ENCODE measurements at places on chromosomes 6 and 20.

- DNase-seq, result no peak
Observed at GRCh38 chr20:62844182-62844581, 17.4 kb downstream of the TCFL5 start.

DNA sequence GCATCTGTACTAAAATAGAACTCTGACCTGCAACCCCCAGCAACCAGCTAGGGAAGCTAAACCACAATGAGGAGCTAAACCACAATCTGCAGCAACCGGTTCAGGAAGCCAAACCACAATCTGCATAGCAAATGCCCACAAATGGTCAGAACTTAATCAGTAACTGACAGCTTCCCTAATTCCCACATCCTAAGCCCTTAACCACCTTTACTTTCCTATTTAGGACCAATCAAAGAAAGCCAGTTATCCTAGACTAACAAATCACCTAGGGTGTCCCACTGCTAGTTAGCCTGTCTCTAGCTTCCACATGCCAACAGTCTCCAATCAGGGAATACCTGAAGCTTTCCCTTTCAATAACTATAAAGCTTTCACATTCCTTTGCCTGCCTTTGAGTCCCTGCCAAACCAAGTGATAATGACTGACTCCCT, 424.6 kb upstream of the PTCHD4 start:
- no peak for DNase-seq

DNA sequence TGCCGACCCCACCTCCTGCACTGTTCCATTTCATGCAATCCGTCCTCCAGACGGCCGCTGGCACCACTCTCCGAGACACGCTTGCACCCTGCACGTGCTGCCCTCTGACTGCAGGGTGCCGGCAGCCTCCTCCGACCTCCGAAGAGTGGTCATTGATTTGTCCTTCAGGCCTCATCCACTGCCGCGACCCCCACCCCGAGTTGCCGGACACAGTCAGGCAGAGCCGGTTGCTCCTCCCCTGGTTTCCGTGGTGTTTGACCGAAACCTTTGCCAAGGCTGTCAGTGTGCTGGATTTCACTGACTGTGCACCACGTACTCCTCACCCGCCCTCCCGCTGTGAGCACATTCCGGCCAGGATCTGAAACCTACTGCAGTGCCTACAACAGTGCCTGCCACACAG, 156.4 kb upstream of the PDE10A start:
- no peak for DNase-seq

DNA sequence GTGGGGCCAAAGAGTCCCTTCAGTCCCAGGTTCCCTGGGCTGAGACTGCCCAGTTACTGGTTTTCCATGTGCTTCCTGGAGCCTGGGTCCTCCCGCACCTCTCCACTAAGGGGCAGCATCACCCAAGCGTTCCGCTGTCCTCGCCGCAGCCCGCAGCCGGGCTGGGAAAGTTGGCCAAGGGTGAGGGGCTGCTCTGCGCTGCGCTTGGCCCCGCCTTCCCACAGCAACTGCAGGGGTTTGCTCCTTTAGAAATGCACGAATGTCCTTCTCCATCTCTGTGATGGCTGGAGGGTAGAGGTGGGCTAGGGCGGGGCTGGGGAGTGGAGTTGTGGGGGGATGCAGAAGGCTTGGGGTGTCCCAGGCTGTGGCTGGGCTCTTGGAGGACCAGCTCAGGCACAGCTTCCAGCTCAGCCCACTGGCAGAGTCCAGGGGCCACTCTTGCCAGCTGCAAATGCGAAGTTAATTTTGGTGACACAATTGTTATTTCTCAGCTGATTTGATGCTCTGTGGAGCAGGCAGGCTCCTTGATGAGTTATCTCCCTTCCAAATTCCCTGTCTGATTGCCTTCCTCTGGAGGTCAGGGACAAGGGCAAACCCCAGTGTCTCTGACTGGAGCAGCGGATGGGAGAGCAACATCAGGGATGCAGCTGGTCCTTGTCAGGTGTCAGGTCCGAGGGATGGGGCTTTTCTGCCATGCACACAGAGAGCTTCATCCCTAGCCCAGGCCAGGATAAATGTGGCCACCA, 63.2 kb downstream of the NOL4L start:
- DNase-seq, result no peak

DNA sequence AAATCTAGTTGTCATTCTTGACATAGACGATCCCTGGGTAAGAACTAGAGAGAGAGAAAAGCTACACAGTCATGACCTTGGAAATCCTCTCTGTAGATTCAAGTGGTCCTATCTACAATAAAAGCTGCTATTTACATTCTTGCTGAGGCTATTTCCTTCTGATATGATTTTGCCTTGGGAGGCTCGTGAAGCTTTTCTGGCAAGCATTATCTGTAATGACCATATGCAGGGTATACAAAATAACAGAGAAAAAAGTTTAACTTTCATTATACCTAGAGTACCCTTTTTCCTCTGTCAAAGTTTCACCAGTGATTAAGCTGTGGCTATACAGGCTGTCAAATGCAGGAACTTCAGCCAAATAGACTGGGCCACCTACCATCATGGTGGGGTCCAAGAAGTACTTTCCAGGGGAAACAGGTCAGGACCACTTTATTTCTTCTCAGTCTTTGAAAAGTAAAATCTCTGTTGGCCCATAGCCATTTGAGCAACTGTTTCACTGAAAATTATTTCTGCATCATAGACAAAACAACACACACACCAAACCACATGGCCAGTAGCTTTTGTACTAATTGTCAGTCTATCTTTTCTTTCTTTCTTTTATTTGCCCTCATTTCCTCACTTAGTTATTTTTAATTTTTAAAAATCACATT, 677.0 kb upstream of the ID4 start:
- no peak for DNase-seq

- DNase-seq, result no peak
Observed at GRCh38 chr6:161922631-161923119, 648.8 kb upstream of the AGPAT4 start.

- no peak for DNase-seq
Observed at GRCh38 chr6:157675831-157676230, 147.2 kb upstream of the SNX9 start.

DNA sequence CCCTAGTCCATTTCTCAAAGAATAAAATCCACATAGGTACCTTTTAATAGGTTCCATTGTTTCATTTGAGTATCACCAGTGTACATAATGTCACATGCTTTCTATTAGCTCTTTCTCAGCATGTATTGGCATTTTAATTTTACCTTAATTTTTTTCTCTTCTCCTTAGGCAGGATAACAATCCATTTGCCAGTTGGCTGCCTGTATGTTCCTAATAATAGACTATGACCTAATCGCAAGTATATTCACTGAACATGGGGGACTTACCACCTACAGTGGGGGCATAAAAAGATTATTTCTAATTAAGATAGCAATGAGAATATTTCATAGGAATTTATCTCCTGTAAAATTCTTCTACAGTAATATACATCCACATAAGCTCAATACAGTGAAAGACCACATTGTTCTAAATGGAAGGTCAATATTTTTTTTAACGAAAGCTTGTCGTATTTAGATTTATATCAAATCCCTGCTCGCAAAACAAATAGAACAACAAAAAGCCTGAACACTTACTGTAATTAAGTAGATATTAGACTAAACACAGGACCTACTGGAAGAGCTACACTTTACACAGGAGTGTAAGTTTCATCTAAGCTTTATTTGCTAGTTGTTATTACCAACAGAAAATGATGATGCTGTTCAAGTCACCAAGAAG, 76.4 kb downstream of the OGFRL1 start:
- no peak for DNase-seq

DNA sequence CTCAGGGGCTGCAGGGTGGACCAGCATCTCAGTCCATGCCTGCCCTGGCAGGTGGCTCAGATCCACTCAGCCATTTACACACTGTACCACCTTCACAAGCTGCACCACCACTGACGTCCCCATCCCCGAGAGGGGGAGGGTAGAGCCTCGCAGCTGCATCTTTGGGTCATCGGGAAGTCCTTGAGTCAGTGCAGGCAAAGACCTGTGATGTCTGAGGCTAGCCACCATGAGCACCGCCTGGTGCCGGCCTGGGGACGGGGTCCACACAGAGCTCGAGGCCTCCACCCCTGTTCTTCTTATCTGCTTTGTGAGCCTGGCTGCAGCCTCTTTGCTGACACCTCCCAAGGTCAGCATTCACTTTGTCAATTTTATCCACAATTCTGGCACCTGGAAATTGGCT, 141.4 kb downstream of the PHACTR3 start:
- no peak for DNase-seq

- DNase-seq, result no peak
Observed at GRCh38 chr20:52305024-52305645, 113.6 kb upstream of the ZFP64 start.

- no peak for DNase-seq
Observed at GRCh38 chr6:40743226-40743625, 156.1 kb upstream of the LRFN2 start.

DNA sequence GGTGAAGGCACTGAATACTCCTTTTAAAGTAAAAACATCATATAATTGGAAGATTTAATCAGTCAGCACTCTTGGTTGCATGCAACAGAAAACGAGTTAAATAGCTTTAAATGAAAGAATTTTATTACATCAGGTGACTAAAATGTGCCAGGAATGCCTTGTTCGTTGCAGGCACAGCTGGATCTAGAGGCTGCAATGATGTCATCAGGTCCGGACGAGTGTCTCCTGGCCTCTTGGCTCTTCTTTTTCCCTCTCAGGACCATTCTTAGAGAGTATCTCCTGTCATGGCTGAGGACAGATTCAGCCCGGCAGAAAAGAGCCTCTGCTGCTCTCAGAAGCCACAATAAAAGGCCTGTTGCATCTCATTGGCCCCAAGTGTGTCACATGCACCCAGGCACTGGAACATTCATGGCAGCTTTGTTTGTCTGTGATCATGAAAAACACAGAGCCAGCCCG, 510.7 kb upstream of the SULF2 start:
- peak; percentile 12 for DNase-seq

DNA sequence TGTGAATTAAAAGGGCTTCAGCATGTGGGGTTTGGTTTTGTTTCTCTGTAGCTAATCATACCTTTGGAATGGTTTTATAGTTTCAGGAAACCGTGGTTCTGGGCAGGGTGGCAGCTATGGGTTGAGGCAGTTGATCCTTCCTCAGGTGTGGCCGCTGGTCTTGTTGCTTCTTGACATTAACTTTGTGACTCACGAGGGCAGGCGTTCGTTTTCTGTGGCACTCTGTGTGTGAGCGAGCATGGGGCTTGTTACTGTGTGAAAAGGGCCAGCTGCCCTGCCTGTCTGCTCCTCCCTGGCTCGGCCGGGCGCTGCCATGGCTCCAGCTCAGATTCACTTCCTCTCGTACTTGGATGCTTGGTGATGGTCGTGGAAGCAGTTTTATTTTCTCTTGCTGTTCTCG, 16.2 kb downstream of the DNAJC5 start:
- DNase-seq, result no peak

GRCh38 chr20:10763112-10763511, 89.3 kb upstream of the JAG1 start:
- DNase-seq, result no peak

DNA sequence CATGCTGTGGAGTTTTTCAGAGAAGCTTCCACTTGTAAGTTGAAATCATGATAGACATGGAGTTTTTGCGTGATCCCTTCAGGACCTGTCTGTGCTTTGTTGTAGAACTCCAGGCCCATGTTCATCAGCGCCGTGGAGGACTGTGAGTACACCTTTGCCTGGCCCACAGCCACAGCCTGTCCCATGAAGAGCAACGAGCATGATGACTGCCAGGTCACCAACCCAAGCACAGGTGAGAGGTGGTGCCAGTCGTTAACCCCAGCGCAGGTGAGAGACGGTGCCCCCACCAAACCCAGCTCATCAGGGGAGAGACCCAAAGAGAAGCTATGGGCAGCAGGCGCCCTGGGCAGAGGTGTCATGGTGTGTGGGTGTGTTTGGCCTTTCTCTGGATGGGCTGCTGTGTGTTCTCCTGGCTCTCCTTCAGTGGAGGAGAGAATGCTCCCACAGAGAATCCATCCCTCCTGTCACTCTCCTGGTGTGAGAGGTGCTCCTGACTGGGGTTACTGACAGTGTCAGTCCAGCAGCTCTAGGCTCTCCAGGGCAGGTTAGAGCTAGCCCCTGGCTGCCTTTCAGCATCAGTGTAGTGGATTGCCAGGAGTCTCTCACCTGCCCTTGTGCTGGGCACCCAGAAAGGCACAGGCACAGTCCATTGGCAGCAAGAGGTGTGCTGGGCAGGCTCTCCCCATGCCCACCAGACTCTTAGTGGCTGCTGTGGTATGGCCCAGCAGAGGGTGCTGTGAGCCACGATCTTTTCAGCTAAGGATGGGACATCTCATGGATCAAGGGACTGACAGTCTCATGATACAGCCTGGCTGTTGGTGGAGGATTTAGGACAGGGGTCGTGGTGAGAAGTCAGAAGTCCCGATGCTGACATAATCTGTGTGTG, 49.6 kb upstream of the SLC22A1 start:
- no peak for DNase-seq

- no peak for DNase-seq
Observed at GRCh38 chr6:137811121-137811915, 55.7 kb upstream of the TNFAIP3 start.

DNA sequence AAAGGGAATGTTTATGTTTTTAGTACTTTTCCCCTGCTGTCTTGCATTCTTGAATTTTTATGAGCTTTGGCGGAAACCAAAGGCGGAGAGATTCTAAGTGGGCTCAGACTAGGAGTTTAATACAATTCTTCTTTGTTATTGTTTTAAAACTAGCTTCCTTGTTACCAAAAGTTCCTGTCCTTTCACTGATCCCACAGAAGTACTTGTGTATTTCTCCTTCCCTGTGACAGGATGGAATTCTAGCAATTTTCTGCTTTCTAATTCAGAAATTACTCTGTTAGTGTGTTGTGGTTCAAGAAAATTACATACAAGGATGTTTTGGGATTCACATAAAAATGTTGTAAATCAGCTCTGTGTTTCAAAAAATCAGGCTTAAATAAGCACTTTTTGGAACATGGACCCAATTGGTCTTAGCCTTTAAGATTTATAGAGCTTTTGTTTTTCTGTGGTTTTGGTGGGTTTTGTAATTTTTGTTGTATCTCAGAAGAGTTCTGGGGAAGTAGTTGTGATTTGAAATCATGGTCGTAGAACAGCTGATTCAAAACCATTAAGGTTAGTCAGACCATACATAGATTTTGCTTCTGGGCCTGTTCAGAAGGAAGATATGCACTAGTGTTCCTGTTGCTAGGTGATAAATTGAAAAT, 17.6 kb upstream of the CTAGE9 start:
- DNase-seq, result no peak

All from caudate nucleus (tissue), 63 donors.